Stimulated activated CD8-positive, alpha-beta memory T cell treated with anti-CD3 and anti-CD28 coated beads, Interleukin-15, amount 100 ng/mL, for 24 hours (primary cell): ENCODE measurements at places on chromosomes 3 and 15.

GRCh38 chr3:29635888-29636287, 355.0 kb downstream of the RBMS3 start:
- no peak for DNase-seq

DNA sequence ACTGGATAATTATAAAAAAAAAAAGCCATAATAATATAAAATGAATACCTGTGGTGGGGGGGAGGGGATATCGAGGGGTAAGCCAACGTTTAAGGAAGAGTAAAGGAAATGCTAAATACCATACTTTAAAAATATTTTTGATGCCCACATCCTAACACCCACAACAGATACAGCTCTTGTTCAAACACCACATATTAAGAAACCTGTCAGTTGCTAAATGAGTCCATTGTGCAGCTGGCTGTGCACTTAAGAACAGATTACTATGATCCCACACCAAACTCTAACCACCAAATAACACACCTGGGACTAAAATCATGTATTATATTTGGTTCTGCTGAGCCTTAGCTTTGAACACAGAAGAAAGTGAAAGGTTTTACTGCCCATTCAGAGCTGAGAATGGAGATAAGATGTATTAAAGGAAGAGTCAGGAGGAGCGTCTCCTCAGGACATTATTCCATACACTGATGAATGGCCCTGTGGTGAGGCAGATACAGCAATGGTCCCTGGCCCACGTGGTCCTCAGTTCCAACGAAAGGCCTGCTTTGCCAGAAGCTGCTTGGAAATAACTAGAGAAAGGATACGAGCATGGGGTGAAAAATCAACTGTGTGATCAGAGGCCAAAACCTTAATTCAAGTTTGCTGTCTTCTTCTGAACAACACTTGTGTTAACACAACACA, 515.4 kb downstream of the FOXP1 start:
- no peak for DNase-seq

DNA sequence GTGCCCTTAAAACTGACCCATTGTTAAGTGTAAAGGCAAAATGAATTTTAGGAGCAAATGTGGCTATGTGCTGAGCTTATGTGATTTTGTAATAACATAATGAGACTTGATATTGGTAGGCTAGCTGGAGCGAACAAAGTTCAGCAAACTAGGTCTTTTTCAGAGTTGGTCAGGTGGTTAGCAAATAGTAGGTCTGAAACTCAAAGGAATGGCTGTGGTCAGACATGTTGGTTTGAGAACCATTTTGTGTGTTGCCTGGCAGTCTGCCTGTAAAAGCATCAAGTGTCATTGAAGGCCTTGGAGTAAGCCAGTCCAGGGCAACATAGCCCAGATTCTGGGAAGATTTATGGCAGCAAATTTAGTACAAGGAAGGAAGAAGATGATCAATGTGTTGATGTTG, 16.4 kb downstream of the FBXO22 start:
- no peak for DNase-seq

- DNase-seq = peak; percentile 33
These were observed 108.9 kb downstream of the FBLN2 start for GRCh38 chr3:13657660-13658435.

GRCh38 chr15:29968099-29968894, 114.5 kb upstream of the GOLGA8J start:
- no peak for DNase-seq

DNA sequence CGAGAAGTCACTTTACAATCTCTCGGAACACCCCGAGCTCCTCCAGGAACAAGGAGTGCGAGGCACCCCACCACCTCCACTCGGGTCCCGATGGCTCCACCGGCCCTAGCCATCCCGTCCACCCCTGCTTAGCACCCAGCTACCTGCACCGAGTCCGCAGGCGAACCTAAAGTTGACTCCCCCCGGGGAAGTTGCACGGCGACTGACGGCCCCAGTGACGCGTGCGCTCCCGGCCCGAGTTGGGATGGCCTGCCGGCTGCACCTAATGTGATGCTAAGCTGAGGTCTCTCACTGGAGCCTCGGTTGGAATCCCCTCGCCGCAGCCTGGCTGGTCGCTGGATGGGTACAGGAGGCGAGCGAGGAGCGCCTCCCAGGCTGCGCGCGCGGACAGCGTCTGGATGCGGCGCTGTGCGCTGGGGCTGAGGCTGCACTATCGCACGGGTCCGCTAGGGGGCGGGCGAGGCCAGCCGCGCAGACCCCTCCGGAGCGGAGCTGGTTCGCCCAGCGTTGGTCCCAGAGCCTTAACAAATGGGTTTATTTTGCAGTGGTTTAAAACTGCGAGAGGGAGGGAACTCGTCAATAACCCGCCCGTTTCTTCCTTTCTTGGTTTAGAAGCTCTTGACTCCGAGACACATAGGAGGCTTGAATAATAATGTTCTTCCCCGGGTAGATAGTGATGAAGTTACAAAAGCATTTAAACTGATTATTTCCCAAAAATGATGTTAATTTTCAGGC, at the start of gene OXTR:
OXTR (minus strand) TSS at position 526 of the 735 bp plus-strand sequence. CDS start 1,426 bp downstream, outside the sequence.
- peak; percentile 53 for DNase-seq

GRCh38 chr3:170162630-170163029, 18.9 kb downstream of the PHC3 start:
- DNase-seq = no peak

GRCh38 chr3:5069627-5070026, 52.5 kb upstream of the ARL8B start:
- no peak for DNase-seq

DNA sequence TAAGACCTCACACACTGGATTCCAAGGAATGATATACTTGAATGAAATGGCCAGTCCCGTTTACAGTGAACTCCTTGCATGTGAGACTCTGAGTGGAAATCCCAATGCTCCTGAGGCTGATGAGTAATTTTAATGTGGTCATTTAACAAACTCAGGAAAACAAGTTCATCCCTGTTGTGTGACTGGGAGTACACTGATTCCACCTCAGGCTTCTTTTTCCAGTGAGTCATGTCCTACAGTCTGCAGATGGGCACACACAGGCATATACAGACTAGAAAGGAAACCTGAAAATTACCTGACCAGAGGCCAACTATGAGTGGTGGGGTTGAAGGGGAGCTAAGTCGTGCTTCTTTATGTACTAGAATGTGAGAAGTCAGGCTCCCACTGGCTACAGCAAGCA, 5.8 kb downstream of the SQOR start:
- no peak for DNase-seq

GRCh38 chr3:7759630-7760029, 742.0 kb upstream of the LMCD1 start:
- no peak for DNase-seq

GRCh38 chr3:155835341-155836071, 18.7 kb downstream of the SLC33A1 start:
- DNase-seq = no peak

GRCh38 chr3:62665627-62666437, 209.4 kb downstream of the CADPS start:
- DNase-seq = no peak

- no peak for DNase-seq
These were observed 28.9 kb downstream of the RARB start for GRCh38 chr3:25456723-25457670.

DNA sequence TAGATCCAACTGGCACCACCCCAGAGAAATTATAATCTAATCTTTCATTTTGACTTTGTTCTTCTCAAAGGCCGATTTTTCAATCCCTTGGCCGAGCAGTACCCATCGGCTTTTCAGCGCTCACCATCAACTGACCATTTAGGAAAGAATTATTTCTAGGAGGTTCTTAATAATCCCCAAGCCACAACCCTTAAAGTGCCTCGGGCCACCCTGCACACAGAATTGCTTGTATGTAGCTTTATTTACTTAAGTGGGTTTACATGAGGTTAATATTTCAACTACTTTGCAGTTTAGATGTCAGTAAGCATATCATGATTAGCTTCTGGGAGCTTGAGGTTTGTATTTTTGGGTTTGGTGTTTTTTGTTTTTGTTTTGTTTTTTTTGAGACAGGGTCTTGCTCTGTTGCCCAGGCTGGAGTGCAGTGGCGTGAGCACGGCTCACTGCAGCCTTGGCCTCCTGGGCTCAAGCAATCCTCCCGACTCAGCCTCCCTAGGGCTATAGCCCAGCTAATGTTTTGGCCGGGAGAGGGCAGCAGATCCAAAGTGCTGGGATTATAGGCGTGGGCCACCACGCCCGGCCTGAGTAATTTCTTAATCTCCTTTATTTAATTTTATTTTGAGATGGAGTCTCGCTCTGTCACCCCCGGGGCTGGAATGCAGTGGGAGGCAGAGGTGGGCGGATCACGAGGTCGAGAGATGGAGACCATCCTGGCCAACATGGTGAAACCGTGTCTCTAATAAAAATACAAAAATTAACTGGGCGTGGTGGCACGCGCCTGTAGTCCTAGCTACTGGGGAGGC, 801 bp upstream of the CDAN1 start:
- DNase-seq = no peak

DNA sequence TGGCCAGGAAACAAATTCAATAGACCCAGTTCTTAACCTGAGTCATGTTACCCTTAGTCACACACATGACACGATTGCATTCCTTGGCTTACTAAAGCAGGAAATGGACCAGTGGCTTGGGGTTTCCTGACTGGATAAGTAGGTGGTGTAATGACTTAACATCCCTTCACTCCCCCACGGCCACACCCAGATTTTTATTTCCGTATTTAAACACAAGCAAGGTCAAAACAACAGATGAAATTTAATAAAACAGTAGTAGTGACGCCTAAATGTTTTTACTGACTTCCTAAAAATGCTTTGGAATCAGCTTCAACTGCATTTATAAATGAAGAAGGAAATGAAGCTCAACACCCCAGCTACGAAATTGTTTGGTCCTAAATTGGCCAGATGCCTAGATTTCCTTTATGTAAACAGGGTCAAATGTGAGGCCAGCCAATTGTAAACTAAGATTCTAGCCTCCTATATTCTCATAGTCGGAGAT, 324.3 kb downstream of the CHST2 start:
- DNase-seq = no peak

DNA sequence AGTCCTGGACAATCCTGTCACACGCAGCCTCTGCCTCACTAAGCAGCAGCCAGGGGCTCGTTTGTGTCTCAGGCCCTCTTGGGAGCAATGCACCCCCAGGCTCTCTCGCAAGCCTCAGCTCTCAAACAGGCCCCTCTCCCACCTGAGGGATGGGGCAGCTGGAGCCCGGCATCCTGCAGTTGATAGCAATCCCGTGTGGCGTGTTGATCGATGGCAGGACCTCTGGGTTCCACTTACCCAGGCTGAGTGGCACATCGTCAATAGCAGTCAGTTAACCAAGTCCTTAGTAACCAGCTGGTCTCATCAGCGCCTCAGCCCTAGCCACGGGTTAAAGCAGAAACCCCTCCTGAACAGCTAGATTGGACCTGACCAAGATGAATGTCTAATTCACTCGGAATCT, 36.5 kb upstream of the PLXNA1 start:
- DNase-seq = no peak

DNA sequence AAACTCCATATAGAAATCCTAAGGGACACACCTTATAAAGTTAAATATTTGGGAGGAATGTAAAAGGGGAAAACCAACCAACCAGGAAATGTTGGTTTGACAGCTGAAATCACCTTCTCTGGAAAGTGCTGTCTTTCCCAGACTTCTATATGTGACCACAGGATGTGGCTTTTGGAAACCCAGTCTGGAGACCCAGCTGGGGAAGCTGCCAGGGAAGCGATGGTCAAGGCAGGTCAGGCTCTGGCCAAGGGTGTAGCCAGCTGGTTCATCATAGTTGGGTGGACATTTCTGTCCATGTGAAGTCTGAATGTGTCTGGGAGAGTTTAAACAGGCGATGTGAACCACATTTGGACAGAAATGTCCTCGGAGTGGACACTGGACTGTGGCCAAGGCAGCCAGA, 73.9 kb downstream of the ARNT2 start:
- DNase-seq = no peak

GRCh38 chr3:157319672-157320071, 117.0 kb upstream of the PTX3 start:
- no peak for DNase-seq

DNA sequence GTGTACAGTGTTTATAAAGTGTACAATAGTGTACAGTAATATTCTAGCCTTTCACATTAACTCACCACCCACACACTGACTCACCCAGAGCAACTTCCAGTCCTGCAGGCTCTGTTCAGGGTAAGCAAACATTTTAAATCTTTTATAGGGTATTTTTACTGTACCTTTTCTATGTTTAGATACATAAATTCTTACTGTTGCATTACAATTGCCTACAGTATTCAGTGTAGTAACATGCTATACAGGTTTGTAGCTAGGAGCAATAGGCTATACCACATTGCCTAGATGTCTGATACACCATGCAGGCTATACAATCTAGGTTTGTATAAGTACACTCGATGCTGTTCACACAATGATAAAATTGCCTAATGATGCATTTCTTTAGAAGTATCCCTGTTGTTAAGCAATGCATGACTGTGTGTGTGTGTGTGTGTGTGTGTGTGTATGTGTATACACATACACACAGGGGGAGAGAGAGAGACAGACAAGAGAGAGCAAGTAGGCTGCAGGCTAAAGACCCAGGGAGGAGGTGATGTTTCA, 72.5 kb upstream of the PRR23C start:
- DNase-seq = no peak

- DNase-seq = no peak
These were observed 34.6 kb upstream of the SEMA6D start for GRCh38 chr15:47682661-47683060.
